ENCODE measurements at places on chromosomes 12 and 14. TPM values are rescaled to one million over a fixed set of nuclear protein-coding genes. Genes with fewer than 3 reads are reported as not detected.

CACNA2D4 gene
- total RNA-seq, result 1.6 TPM

PRB2 gene
- not detected for total RNA-seq

TAPBPL gene
- 7.5 TPM for total RNA-seq

KLRC2 gene
- total RNA-seq, result not detected

RAB15 gene
- 3.2 TPM for total RNA-seq

CEP170B gene
- 21.4 TPM for total RNA-seq

MIA2 gene
- 10.7 TPM for total RNA-seq

CMKLR1 gene
- total RNA-seq, result not detected

CD163 gene
- not detected for total RNA-seq
